ENCODE measurements at places on chromosomes 13 and 19.
A peak's percentile ranks its signal among the peaks of the same experiment; 100 is the strongest.

DNA sequence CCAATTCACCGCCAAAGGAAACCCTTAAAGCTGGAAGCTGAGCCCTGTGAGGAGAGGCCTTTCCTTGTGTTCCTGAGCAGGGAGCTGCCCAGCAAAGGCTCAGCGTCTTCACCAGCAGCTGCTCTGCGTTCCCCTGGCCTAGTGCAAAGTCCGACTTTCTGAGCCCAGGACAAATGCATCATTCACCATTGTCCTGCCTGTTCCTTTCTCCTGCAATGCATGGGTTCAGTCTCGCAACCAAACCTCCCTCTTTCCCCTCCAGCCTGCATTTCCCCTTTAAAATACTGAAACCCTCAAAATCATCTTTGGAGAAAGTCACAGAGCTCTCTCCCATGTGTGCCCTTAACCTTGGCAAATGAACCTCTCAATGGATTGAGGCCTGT is 12.9 kb upstream of the TMEM255B start:
- no peak for DNase-seq

GRCh38 chr19:6568010-6568526 is 22.9 kb downstream of the CD70 start:
- DNase-seq: no peak

DNA sequence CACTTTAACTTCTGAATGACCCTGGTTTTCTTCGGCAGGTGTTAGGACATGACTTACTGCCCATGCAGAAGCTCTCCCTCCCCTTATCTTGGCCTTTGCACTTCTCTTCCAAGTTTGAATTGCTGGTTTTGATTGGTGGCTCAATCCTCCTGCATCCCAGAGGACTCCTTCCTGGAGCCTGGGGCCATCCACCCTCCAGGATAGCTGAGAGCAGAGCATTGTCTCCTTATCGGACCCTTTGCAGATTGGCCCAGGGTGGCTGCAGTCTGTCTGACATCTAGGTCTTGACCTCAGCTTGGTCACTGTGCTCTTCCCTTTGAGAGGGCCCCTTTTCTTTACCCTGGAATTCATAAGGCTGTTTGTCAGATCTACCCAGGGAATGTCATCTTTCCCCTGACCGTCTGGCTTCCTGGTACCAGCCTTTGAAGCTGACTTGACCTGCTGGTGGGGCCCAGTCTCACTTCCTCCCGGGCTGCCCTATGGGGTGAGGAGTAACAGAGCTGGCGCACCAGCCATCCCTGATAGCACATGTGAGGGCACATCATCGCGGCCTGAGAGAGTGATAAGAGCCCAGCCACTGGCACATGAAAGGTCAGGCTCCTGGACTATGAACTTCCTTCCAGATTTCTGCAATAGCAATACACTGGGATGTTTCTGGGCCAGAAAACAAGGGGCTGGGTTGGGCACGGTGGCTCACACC is 172.9 kb upstream of the UBL3 start:
- no peak for DNase-seq

GRCh38 chr13:71459708-71460107 is 407.3 kb downstream of the DACH1 start:
- DNase-seq: no peak

- DNase-seq: peak; percentile 5
Measured at GRCh38 chr13:74575729-74576125, 441.5 kb upstream of the KLF12 start.

GRCh38 chr13:44396701-44397580 is 23.3 kb downstream of the SERP2 start:
- no peak for DNase-seq

DNA sequence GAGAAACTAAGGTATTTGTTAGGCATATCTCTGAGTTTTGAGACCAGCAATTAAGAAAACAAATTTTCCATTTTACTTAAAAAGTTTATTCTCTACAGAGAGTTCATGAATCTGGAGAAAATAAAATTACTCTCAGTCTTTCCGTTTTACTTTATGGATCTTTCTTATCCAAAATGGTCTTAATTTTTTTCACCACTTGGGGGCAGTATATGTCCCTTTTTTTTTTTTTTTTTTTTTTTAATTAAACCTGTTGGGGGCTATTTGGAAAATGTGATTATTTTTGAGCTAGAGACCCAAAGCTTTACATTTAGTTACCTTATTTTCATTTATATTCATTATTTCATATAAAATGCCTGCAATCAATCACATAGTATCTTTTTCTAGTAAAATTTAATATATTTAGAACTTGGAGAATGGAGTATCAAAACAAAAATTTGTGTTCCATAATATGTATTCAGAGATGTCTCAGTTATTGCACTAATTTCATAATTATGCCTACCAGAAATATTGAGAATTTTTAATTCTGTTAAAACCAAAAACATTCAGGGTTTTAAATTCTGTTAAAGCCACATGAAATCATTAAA is 27.1 kb downstream of the PIBF1 start:
- peak; percentile 22 for DNase-seq

- DNase-seq: no peak
Measured at GRCh38 chr13:49140910-49141611, 79.1 kb upstream of the MLNR start.

DNA sequence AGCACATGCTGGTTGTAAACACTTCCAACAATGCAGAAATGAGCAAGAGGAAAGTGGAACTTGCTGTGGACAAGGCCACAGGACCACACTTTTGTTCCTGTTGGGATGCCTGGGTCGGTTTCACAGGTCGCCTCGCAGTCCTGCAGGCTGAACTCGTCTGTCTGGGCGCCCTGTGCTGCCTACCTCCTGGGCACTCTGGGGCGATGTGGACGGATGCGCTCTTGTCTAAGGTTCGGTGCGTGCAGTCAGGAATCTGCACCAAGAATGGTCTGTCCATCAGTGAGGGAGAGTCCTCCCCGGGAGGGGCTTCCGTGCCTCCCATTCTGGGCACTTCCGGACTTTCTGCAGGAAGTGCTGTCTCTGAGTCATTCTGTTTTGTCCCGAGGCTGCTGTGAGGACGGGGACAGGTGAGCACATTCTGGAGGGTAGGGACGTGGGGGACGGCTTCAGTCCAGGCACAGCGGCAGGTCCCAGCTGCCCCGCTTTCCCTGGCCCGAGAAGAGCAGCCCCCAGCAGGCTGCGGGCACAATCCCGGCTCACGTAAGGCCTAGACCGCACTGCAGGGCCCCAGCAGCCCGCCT is 24.1 kb upstream of the SLITRK1 start:
- no peak for DNase-seq

Measured in T-helper 2 cell (primary cell).